ENCODE measurements at places on chromosomes 3 and 15. TPM values are rescaled to one million over a fixed set of nuclear protein-coding genes. Genes with fewer than 3 reads are reported as not detected.

DNA sequence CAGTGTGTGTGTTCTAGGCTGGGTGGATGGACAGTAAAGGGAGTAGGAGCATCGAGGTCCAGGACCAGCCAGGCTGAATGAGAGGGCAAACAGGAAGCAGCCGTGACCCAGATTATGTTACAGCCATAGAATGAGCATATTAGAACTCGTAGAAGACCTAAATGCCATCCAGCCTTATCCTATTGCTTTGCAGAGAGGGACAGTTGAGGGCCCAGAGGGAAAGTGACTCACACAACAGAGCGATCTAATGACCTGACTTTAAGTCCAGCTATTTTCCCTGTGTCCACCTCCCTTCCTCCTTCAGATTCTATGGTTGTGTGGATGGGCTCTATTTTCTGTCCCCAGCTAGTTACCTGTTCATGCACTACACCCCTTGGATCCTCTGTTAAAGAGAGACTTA is 634.1 kb upstream of the TBL1XR1 start:
- DNase-seq: no peak

The CIDEC gene
- 17.1 TPM for total RNA-seq

GRCh38 chr3:119357190-119357589 is 63.0 kb downstream of the ARHGAP31 start:
- no peak for DNase-seq

The EPHA3 gene
- 5.3 TPM for total RNA-seq

DNA sequence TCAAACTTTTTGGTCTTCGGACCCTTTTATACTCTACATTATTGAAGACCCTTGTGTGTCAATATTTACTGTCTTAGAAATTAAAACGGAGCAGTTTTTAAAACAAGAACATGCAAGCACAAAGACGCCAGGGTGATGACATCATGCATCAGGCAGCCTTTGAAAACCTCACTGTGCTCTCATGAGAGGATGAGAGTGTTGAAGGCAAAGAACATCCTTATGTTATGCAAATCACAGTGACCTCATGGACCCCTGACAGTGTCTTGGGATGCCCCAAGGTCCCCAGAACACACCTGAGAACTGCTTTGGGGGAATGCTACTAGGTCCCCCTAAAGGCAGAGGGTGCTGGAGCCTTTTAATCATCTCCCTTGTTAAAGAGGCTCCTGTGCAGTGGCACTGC is 51.6 kb downstream of the CHDH start:
- no peak for DNase-seq

The TBC1D5 gene
- total RNA-seq: 40.2 TPM

- DNase-seq: no peak
These were observed 469 bp downstream of the MAP6D1 start for GRCh38 chr3:183824761-183825455.

The MST1R gene
- total RNA-seq: 1.2 TPM

GRCh38 chr15:66819084-66819483 is 117.0 kb downstream of the SMAD6 start:
- DNase-seq: no peak

All from right atrium auricular region (tissue), 2 donors.